ENCODE measurements at places on chromosomes 4 and X.

DNA sequence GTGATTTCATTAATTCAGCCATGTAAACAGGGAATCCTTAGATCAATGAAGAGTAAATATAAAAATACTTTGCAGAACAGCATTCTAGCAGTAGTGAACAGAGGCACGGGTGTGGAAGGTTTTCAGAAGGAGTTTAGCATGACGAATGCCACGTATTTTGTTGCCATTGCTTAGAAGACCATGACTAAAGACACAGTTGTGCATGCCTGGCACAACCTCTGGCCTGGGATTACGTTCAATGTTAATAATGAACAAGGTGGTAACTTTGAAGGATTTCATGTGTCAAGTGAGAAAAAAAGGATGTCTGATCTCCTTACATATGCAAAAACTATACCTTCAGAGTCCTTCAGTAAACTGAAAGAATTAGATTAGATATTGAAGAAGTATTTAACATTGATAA is 171.9 kb downstream of the MAGEB5 start:
- no peak for DNase-seq

GRCh38 chrX:35800474-35800873 is 2.3 kb downstream of the MAGEB16 start:
- DNase-seq, result no peak

DNA sequence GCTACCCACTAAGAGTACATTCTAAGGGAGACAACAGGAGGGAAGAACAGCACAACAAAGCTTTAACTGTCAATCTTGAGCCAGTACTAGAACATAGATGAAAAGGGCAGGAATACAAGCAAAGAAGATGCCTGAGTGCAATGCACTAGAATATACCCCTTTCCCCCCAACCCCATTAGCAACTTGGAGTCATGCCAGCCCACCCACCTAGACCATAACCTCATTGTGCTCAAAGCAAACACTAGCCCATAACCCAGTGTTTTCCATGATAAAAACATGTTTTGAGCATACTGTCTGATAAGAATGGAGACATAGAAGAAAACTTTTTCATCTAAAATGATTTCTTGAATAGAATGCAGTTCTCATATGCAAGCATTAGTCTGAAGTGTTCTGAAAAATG is 183.2 kb downstream of the RAP1GDS1 start:
- DNase-seq, result no peak

- no peak for DNase-seq
Observed at GRCh38 chr4:82691431-82691830, 107.2 kb downstream of the SCD5 start.

DNA sequence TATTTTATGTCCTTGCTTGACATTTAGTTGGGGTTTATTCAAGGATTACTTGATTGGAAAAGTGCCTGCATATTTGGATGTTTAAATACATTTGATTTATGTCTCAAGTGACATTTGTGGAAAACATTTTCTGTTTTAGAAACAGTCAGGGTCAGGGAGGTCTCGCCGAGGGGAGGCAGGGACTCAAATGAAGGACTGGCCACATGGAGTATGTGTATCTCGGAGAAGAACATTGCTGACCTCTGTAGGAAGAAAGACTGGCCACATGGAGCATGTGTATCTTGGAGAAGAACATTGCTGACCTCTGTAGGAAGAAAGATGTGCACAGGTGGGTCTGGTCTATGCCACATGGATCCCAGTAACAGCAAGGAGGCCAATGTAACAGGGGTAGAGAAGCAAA is 233.6 kb downstream of the TRIML1 start:
- no peak for DNase-seq

Measured in omental fat pad (tissue), 4 donors.